ENCODE measurements at places on chromosomes 16 and 17.

DNA sequence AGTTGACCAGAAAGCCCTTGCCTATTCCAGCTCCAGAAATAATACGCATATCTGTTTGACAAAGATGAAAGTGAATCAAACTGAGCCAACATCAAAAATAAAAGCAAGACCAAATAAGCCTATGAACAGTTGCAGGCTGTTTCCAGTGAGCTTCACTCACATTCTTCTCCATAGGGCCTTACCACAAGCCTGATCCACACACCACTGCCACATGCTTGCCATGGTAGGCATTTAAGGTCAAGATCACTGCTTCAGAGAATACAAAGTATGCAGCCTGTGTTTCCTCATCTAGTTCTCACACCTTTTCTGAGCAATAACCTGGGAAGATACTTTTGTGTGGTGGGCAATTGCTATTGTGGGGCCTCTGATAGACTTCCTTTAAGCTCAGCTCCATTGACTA is 1060.2 kb downstream of the CDH11 start:
- H3K27me3 ChIP-seq, result no peaks in the 10 kb centered on the region
- H3K27ac ChIP-seq, result no peak overlapping the region
- DNase-seq, result no peak
- H3K4me1 ChIP-seq, result no peaks in the 10 kb centered on the region

- no peak overlapping the region for H3K4me3 ChIP-seq
- H3K27ac ChIP-seq, result no peak overlapping the region
Measured at GRCh38 chr17:28574526-28574925, 2.2 kb downstream of the ALDOC start.

- H3K4me3 ChIP-seq, result no peak overlapping the region
- H3K36me3 ChIP-seq, result no peaks in the 10 kb centered on the region
- peaks cover 6% of the 10 kb centered on the region for H3K4me1 ChIP-seq
- no peak for DNase-seq
- no peak overlapping the region for H3K27ac ChIP-seq
Measured at GRCh38 chr17:33498069-33498468, 205.0 kb upstream of the ASIC2 start.

DNA sequence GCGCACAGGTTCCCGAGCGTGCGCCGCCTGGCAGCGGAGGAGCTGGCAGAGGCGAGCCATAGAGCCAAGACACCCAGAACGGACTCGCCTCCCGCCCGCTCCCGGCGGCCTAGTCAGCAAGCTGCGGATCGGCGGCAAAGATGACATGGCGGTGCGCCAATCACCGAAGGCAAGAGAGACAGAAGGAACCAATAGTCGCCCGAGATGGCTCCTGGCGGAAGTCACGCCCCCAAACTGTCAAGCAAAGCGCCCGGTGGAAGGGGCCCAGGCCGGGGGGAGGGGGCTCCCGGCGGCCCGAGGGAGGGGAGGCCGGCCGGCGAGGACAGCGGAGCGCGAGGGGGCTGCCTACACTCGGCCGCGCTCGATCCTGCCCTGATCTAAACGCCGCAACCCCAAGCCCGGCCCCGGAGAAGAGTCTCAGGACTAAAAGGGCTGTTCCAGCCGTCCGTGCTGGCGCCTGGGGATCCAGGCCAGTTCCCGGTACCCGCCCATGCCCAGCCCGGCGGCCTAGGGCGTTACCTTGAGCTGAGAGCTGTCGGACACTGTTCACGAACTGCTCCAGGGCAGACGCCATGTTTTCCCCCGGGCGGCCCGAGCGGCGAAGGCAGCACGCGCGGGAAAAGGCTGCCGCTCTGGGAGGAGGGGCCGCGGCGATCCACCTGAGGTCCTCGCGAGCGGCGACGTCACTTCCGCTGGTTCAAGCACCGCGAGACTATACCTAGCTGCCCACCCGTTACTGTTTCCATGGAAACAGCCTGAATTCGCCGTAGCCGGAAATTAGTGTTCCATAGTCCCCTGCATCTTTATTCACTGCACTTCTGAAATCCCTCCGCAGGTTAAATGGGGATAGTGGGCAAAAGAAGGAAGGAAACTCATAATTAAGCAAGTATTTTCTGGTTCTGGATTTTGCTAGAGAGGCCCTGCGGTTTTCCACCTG is at the start of gene COPS3:
Gene COPS3 (minus strand): TSS at position 634 of the 937 bp plus-strand sequence. CDS start 60 bp downstream, at position 574.
- no peaks in the 10 kb centered on the region for H3K36me3 ChIP-seq
- no peaks in the 10 kb centered on the region for H3K27me3 ChIP-seq
- peaks cover 24% of the 10 kb centered on the region for H3K4me1 ChIP-seq
- peak within 1 kb of the TSS; percentile 98 for H3K27ac ChIP-seq
- peak within 1 kb of the TSS; percentile 86 for H3K4me3 ChIP-seq
- DNase-seq, result peak; percentile 97

GRCh38 chr16:71439523-71439922 is 2.3 kb downstream of the TLE7 start:
- H3K27me3 ChIP-seq, result no peaks in the 10 kb centered on the region
- no peaks in the 10 kb centered on the region for H3K4me1 ChIP-seq
- H3K27ac ChIP-seq, result no peak overlapping the region
- no peak overlapping the region for H3K4me3 ChIP-seq
- no peak for DNase-seq
- no peaks in the 10 kb centered on the region for H3K36me3 ChIP-seq

GRCh38 chr17:82023447-82024241 is 539 bp downstream of the LRRC45 start:
- H3K27me3 ChIP-seq, result no peaks in the 10 kb centered on the region
- peaks cover 38% of the 10 kb centered on the region for H3K4me1 ChIP-seq
- peak overlapping the region; percentile 34 for H3K27ac ChIP-seq
- peak overlapping the region; percentile 44 for H3K4me3 ChIP-seq
- peak; percentile 58 for DNase-seq

DNA sequence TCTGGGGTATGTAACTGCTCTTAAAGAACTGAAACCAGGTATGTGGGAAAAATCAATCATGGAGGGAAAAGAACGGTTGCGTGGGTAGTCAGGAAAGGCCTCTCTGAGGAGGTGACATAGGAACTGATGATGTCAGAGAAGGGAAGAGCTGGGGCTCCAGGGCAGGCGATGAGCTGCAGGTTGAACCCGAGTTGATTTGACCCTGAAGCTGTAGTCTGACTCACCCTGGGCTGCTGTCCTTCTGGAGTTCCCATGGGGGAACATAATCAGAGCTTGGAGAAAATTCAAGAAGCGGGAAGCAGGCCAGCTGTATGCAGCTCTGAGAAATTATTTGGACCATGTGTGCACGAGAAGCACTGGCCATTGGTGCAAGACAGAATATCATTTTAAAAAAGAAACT is 16.7 kb downstream of the SLC6A2 start:
- no peak overlapping the region for H3K27ac ChIP-seq
- H3K4me3 ChIP-seq, result no peak overlapping the region
- DNase-seq, result no peak

DNA sequence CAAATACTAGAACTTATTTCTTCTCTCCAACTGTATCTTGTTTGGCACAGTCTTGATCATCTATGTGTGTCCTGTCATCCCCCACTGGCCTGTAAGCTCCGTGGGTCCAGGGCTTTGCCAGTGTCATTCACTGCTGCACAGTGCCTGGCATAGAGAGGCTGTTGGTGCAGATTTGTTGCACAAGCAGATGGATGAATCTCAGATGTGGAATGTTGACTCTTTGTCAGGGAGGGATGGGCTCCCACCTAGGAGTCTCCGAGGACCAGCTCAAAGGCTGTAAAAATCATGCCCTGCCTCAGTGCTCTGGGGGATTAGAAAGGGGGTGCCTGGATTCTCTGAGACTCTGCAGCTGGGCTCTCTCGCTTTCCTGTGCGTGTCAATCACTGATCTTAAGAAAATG is 60.6 kb downstream of the RAB11FIP4 start:
- no peaks in the 10 kb centered on the region for H3K4me1 ChIP-seq
- no peak overlapping the region for H3K4me3 ChIP-seq
- no peak overlapping the region for H3K27ac ChIP-seq
- no peaks in the 10 kb centered on the region for H3K27me3 ChIP-seq
- DNase-seq, result no peak

- H3K4me3 ChIP-seq, result no peak overlapping the region
- no peak overlapping the region for H3K27ac ChIP-seq
Measured at GRCh38 chr17:43924558-43924957, 17.2 kb upstream of the MPP2 start.

DNA sequence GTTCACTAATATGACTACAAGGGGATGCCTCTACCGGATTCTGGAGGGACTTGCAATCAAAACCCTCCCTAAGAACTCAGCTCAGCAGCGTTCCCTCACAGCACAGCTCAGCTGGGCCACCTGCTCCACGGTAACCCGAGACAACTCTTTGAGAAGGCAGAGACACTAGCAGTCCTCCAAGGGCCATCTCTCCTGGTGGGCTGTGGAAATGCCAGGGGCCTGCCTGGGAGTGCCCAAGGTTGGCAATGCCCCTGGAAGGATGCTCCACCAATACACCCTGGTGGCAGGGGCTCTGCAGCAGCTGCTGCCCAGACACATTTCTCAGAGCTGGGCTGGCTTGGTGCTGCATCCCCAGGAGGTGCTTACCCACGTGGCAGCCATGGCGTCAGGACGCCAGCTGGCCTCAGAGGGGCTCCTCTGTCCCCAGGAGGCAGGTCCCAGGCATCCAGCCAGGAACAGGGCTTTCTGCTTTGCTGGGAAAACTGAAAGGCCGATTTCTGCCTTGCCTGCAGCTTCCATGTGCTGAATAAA is 16.5 kb downstream of the CDIP1 start:
- no peak overlapping the region for H3K4me3 ChIP-seq
- H3K36me3 ChIP-seq, result no peaks in the 10 kb centered on the region
- no peaks in the 10 kb centered on the region for H3K27me3 ChIP-seq

DNA sequence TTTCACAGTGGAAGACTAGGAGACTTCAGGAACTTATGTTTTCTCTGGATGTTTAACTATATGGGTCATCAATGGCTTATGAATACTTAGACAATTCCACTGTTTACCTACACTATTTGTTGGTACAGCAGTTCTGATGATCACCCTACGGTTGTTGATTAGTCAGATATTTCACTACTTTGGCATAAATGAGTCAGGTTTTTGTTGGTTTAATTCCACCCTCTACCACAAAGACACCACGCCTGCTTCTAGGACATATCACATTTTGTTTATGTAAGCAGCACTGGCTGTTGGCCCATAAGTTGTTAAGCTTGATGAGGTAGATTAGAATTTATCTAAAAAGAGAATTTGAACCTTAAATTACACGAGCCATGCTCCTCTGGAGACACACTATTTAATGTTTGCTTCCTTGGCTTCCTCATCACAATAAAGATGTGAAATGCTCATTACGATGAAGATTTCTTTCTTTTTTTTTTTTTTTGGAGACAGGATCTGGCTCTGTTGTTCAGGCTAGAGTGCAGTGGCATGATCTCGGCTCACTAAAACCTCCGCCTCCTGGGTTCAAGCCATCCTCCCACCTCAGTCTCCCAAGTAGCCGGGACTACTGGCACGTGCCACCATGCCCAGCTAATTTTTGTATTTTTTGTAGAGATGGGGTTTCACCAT is 4.3 kb downstream of the GDE1 start:
- no peak for DNase-seq
- H3K27ac ChIP-seq, result no peak overlapping the region
- no peak overlapping the region for H3K4me3 ChIP-seq
- H3K27me3 ChIP-seq, result no peaks in the 10 kb centered on the region
- H3K4me1 ChIP-seq, result peaks cover 54% of the 10 kb centered on the region

DNA sequence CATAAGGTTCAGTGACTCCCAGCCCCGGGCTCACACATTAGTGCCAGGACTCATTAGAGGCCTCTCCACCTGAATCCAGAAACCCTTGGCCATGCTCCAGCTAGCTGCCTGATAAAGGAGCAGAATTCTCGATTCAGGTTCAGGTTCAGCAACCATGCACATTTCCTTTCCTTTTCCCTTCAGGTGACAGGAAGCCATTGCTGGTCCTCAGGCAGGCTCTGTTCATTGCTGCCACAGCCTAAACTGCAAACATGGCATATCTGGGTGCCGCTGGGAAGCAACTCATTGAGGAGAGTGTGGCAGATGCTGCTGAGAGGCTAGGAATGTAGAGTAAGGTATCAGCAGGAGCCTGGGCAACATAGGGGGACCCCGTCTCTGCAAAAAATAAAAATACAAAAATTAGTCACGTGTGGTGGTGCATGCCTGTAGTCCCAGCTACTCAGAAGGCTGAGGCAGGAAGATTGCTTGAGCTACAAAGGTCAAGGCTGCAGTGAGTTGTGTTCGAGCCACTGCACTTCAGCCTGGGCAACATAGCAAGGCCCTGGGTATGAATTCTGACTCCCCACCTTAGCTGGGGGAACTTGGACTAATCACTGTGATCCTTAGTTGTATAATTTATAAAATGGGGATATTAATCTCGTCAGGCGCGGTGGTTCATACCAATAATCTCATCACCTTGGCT is 28.7 kb downstream of the ARL4D start:
- no peak overlapping the region for H3K27ac ChIP-seq
- H3K36me3 ChIP-seq, result no peaks in the 10 kb centered on the region
- no peaks in the 10 kb centered on the region for H3K4me1 ChIP-seq

- H3K4me3 ChIP-seq, result no peak overlapping the region
- no peaks in the 10 kb centered on the region for H3K4me1 ChIP-seq
- H3K27me3 ChIP-seq, result no peaks in the 10 kb centered on the region
- H3K27ac ChIP-seq, result no peak overlapping the region
Measured at GRCh38 chr17:10327640-10328039, 45.2 kb downstream of the MYH13 start.

DNA sequence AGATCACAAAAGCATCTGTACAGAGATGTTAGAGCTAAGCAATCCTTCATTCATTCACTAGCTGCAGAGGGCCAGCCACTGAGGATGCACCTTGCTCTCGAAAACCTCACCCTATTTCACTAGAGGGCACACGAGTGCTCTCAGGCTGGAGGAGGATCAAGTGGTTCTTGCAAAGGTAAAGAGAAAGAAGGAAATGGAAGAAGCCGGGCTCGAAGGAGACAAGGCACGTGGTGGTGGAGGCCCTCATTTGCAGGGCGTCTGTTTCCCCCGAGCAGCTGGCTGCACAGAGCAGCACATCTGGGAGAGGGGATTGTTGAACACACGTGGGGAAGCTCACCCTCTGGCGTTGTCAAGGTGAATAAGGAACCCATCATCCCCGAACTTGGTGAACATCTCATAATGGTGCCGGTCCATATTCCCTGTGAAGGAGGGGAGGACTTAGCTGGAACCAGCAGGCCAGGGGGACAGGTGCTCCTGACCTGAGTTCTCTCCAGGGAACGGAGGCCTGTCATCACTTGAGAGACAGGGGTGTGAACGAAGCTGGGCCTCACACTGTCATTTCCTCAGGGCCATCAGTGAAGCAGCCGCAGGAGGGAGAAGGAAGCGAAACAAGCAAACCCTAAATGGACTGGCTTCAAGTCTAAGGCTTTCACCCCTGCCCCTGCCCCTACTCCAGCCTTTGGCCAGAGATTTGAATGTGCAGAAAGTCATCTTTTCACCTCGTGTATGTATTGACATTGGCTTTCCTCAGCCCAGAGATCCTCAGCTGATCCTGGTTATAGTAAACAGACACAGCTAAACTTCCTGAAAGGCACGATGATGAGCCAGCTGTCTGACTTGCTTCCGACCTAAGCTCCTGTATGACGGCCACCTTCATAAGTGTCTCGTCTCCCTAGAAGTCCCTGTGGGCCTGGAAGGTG is 27.6 kb downstream of the PRKAR1A start:
- H3K4me3 ChIP-seq, result no peak overlapping the region
- DNase-seq, result no peak
- H3K4me1 ChIP-seq, result peaks cover 18% of the 10 kb centered on the region

DNA sequence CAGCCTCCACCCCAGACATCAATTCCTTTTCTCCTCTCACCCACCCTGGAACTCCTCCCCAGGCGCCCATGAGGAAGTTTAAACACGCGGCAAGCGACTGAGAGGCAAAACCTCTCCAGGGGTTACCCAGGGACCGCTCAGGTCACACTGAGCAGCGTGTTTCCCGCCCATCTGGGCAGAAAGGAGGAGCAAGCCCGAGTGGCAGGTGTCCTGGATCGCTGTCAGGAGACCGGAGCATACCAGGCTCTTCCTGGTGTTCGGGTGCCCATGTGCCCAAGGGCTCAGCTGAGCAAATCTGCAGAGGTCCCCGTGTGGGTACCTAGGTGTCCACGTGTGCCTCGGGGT is 491 bp downstream of the SLC25A19 start:
- peak overlapping the region; percentile 97 for H3K27ac ChIP-seq
- H3K4me3 ChIP-seq, result peak overlapping the region; percentile 79
- peaks cover 11% of the 10 kb centered on the region for H3K4me1 ChIP-seq
- no peaks in the 10 kb centered on the region for H3K36me3 ChIP-seq

Data from upper lobe of left lung (tissue), 6 donors.